Keratinocyte (primary cell): ENCODE measurements at places on chromosomes 6 and 20. TPM values are rescaled to one million over a fixed set of nuclear protein-coding genes. Genes with fewer than 3 reads are reported as not detected.

SYNDIG1 gene
- polyA plus RNA-seq, result 0.37 to 1.7 TPM (median 0.38 TPM) in 3 replicates

PFDN6 gene
- polyA plus RNA-seq, result 68.3 to 106 TPM (median 68.5 TPM) in 3 replicates

TNNC2 gene
- polyA plus RNA-seq, result 0.16 TPM in 1 of 3 replicates, not detected in the others

OPRM1 gene
- polyA plus RNA-seq, result not detected in 3 replicates

STMND1 gene
- not detected in 3 replicates for polyA plus RNA-seq

ERVFRD-1 gene
- not detected in 3 replicates for polyA plus RNA-seq

ITPA gene
- 40.5 to 45.4 TPM (median 44.9 TPM) in 3 replicates for polyA plus RNA-seq

BFSP1 gene
- polyA plus RNA-seq, result 1.8 to 2.2 TPM (median 2.2 TPM) in 3 replicates

DACT2 gene
- 0.09 to 0.19 TPM (median 0.15 TPM) in 3 replicates for polyA plus RNA-seq

AVP gene
- polyA plus RNA-seq, result not detected in 3 replicates

CYP21A2 gene
- polyA plus RNA-seq, result 0.04 to 0.05 TPM in 2 of 3 replicates, not detected in the other

PTCRA gene
- not detected in 3 replicates for polyA plus RNA-seq

LAMA5 gene
- polyA plus RNA-seq, result 6.9 to 17.9 TPM (median 8.7 TPM) in 3 replicates

- no peak for DNase-seq
These were observed 161.5 kb upstream of the POU3F2 start for GRCh38 chr6:98672681-98673475.

GRCh38 chr6:71056656-71057055 is 99.8 kb upstream of the B3GAT2 start:
- DNase-seq, result no peak

GRCh38 chr6:129486327-129486726 is 223.7 kb downstream of the ARHGAP18 start:
- DNase-seq, result no peak

GRCh38 chr20:11235058-11235457 is 561.3 kb upstream of the JAG1 start:
- no peak for DNase-seq

DNA sequence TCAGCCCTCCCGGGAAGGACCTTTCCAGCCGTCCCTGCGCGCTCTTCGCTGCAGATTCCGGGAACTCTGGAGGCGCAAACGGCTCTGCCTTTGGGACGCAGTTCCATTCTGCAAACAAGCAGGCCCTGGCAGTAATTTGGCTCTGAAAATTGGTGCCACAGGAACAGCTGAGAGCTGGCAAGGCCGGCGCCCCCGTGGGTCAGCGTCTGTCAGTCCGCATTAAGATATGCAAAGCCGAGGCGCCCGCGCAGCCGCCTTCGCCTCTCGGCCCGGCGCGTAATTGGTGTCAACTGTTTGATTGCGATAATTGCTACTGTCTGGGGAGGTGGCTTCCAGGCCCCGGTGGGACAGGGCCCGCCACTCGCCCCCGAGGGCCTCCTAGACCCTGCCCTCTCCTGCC is 73.6 kb downstream of the NCR2 start:
- DNase-seq, result no peak

- no peak for DNase-seq
These were observed 251.4 kb downstream of the DLL1 start for GRCh38 chr6:170039156-170040114.

- DNase-seq, result no peak
These were observed 133.0 kb downstream of the AKAP7 start for GRCh38 chr6:131268303-131268702.

- DNase-seq, result no peak
These were observed 29.3 kb upstream of the TBC1D7 start for GRCh38 chr6:13357551-13358075.

- DNase-seq, result no peak
These were observed 159.0 kb upstream of the BEND3 start for GRCh38 chr6:107274288-107274687.

- no peak for DNase-seq
These were observed 218.6 kb upstream of the UFL1 start for GRCh38 chr6:96302991-96303390.

GRCh38 chr6:166597711-166598440 is 11.4 kb upstream of the RAMACL start:
- DNase-seq, result no peak

DNA sequence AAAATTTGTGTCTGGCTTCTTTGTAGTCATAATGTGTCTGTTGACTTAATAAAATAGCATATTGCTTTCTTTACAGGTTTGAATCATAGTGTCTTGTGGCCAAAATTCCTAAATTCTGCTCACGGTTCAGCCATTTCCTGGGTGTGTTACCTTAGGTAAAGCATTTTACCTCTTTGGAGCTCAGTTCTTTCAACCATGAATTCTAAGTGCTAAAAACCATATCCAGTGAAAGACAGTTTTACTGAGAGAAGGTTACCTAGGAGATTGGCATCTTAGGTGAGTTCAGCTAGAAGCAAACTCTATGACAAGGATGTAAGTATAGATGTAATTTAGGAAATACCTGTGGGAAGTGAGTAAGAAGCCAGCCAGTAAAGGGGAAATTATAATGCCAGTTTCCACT is 20.7 kb downstream of the CRYBG1 start:
- no peak for DNase-seq

- no peak for DNase-seq
These were observed 36.2 kb downstream of the FOXO3 start for GRCh38 chr6:108596956-108597355.

- DNase-seq, result no peak
These were observed 56.7 kb upstream of the SAYSD1 start for GRCh38 chr6:39171489-39172376.

DNA sequence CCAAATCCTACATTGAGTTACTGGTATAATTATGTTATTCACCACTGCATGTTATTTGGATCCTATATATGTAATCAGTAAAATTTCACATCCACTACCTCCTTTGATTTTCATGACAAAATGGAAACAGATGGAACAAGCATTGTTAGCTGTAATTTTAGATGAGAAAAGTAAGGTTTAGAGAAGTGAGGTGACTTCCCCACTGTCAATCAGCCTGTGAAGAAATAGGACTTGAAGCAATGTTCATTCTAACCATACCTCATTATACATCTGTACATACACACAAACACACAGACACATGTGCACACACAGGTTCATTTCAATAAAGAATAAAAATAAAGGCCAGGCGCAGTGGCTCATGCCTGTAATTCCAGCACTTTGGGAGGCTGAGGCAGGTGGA is 23.7 kb upstream of the QKI start:
- no peak for DNase-seq

GRCh38 chr6:40715570-40716403 is 128.6 kb upstream of the LRFN2 start:
- DNase-seq, result no peak

DNA sequence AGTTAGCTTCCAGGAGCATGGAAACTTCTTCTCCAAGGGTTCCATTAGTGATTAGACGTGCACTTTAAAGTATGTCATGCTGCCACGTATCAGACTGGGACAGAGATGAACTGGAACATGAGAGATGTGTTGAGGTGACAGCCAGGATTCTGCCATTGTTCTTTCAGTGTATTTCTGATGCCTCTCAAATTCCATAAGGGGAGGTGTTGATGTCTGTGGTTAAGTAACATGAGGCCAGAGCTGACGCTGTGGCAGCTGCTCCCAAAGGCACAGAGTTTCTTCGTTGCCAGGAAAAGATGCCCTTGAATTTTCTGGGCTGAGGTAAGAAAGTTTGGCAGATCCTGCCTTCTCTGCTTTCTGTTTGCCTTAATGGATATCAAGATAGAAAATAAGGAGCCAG is 63.5 kb downstream of the TRMT6 start:
- no peak for DNase-seq

DNA sequence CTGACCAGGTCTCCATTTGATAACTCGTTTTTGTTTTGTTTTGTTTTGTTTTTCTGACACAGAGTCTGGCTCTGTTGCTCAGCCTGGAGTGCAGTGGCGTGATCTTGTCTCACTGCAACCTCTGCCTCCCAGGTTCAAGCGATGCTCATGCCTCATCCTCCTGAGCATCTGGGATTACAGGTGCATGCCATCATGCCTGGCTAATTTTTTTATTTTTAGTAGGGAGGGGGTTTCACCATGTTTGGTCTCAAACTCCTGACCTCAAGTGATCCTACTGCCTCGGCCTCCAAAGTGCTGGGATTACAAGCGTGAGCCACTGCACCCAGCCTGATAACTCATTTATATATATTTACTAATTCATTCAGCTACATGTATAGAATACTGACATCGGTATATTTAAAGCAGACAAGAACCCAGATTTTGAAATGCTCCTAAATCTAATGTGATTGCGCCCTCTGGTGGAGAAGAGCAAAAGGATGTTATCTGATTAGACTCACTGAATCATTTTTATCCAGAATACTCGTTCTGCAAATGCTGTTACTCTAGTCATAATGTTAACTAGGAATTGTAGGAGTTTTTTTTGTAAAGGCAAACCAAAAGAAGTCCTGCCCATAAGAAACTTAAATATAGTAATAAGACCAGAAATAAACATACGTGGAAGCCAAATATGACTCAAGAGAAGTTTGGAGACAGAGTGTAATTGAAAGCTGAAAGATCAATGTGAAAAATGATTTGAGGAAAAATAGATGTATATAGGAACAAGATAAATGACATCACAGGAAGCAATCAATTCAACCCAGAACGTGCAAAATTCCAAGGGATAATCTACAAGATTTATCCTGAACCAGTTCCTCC is 5.3 kb upstream of the COL12A1 start:
- no peak for DNase-seq

- no peak for DNase-seq
These were observed 27.0 kb downstream of the HECA start for GRCh38 chr6:139161817-139162284.

DNA sequence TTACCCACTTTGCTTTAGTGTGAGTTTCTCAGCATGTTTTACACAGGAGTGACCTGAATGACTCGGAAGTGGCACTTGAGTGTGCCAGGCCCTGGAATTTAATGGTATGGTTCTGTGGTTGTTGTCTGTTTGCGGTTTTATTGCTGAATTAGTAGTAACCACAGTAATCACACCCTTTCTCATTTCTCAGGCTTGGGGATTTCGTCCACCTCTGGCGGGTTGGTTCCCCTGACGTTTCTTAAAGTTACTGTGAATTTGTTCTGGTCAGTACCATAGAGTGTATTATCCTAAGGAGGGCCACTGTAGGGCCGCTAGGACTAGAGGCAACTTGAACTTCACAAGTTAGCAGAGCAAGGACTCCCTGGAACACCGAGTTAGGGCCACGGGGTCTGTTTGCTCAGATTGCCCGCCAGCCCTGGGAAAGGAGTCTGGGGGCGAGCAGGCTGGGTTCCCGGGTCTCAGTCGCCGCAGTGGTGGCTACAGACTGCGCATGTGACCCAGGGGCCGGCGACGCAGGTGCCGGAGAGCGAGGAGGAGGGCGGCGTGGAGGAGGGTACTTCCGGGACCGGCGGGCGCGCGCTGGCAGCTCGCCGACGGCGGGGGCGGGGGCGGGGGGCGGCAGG is 546 bp upstream of the KLHL32 start:
- no peak for DNase-seq

DNA sequence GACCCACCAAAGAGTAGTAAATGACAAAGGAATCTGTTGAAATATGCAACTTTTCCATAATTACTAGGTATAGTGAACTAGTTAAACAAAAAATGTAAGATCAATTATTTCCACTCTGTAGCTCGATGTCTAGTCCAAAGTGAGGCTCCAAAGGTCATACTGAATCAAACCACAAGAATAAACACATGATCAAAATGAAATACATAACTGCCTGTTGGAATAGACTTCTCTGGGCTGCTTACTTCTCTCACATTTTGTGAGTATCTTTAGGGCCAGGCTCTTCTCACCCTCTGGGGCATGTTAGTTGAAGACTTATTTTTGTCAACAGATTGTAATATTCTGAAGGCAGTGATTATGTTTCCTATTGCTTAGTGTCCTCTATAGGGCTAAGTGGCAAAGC is 103.7 kb upstream of the TMEM170B start:
- no peak for DNase-seq

GRCh38 chr6:78605909-78606446 is 261.4 kb upstream of the IRAK1BP1 start:
- DNase-seq, result no peak

DNA sequence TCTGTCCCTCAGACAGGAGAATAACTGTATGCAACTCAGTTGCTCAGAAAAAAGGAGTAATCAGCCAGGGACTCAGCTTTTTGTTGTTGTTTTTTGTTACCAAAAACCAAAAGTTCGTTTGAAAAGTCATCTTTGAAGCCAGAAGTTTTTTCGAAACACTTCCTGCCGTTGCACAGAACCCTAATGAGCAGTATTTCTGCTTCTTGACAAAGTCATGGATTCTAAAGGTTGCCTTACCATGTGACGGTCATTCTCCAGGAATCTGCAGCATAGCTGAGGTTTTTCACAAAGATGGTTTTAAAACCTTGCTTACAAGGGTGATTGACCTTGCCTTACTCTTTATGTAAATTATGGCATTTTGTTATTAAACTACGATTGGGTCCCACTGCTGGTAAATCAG is 1.9 kb downstream of the RAB32 start:
- DNase-seq, result no peak

DNA sequence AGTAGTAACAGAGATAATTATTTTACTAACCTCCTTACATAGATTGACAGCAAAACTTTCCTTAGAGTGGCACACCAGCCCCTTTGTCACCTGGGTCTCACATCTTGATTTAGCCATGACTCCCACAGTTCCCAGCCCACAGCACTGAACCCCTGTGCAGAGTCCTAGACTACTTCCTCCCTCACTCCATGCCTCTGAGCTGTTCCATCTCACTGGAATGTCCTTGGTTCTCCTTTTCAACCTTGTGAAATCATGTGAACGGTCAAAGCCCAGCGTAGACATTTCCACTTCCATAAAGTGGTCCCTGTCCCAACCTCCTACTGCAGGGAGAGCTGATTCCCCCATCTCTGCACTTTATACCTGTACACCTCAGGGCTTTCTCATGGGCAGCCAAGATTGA is 19.7 kb downstream of the CGA start:
- no peak for DNase-seq

GRCh38 chr6:140541288-140541687 is 1166.8 kb upstream of the CITED2 start:
- DNase-seq, result no peak

- no peak for DNase-seq
These were observed 4.8 kb downstream of the SOX18 start for GRCh38 chr20:64044484-64045247.

DNA sequence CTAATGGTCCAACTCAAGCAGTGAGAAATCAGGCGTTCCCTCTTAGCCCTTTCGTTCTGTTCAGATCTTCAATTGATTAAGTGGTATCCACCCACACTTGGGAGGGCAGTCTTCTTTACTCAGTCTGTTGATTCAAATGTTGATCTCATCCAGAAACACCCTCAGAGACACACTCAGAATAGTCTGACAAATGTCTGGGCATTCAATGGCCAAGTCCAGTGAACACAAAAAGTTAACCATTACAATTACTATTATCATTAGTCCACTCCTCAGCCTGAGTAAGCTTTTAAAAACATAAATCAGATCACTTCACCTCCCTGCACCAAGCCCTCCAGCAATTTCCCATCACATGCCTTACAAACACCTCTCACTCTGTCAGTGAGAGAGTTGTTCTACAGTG is 423.2 kb downstream of the RFPL4B start:
- DNase-seq, result no peak

- no peak for DNase-seq
These were observed 175.7 kb downstream of the PDE10A start for GRCh38 chr6:165487347-165487746.

- DNase-seq, result no peak
These were observed 27.5 kb upstream of the TBXT start for GRCh38 chr6:166194914-166195859.

GRCh38 chr20:45373353-45374100 is 4.6 kb downstream of the TP53TG5 start:
- no peak for DNase-seq

GRCh38 chr20:15823718-15824117 is 749.5 kb downstream of the KIF16B start:
- no peak for DNase-seq

- DNase-seq, result no peak
These were observed 28.8 kb upstream of the RIPPLY2 start for GRCh38 chr6:83824388-83824801.

- DNase-seq, result no peak
These were observed 118.6 kb upstream of the BCLAF1 start for GRCh38 chr6:136408204-136408603.
